ENCODE measurements at places on chromosomes 5 and 9.

DNA sequence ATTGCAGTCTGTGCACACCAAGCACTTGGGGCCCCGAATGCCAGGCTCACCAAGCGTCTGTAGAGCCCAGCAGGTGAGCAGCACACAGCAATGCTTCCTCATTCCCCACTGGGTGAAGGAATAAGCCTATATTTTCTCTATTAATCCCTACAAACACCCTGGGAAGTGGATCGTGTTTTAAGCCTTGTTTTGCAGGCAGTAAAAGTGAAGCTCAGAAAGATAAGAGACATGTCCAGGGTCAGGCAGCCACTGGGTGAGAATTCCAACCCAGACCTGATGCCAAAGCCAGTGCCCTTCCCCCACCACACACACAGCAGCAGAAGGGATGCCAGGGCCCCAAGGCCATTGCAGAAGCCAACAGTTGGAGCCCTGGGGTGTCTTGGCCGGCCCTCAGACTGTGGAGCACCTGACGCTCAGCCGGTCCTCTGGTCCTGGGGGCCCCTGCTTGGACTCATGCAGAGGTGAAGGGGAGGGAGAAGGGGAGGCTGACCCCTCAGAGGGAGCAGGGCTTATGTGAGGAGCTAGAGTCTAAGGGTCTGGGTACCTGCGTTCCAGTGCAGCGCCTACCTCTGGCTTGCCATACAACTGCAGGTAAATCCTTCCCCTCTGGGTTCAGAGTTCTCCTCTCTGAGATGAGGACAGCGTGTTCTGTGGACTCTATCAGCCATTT lies 26.3 kb upstream of the SYNPO start:
- DNase-seq, result no peak

- DNase-seq, result no peak
Measured at GRCh38 chr5:16810208-16810854, 125.8 kb downstream of the MYO10 start.

GRCh38 chr9:98978231-98978681 lies 34.5 kb downstream of the COL15A1 start:
- no peak for DNase-seq

DNA sequence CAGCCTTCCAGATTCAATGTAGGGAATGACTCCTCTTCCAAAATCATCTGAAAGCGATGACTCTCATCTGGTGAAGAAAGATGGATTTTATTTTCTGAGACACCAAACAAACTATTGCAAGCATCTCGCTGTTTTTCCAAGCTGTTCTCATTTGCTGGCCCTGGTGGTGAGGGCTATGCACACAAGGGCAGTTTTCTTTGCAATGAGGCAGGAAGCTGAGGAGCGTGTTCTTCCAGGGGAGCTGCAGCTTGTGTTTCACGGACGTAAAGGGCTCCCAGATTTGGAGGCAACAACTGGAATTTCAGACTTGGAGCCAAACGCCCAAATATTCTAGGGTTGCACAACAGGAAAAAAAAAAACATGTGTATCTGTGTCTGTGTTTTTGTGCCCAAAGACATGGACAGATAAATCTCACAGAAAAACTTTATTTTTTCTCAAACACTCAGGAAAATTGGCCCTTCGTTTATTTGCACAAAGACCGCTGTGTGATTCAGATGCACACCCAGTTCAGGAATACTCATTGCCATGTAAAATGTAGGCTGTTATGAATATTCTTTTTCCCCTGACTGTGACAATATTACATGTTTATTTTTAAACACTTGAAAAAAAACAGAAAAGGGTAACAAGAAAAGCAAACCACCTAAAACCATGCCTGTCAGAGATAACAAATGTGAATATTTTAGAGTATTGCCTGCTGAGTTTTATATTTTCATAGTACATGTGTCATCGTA lies 151.3 kb downstream of the GAS1 start:
- DNase-seq, result no peak

DNA sequence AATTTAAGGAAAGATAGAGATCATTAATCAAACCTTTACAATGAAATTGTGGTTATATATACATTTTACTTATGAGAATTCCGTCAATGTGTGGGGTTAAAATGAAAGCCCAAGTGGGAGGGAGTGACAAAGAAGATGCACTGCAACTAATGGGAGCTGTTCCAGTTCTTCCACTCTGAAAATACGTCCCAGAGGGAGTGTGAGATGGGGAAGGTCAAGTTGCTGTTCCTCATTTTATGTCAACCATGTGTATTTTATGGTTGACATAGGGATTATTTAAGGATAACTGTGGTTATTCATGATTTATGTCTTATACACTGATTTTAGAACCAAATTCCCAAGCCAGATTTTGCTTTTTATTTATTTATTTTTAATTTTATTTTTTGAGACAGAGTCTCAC lies 14.2 kb upstream of the RGS3 start:
- DNase-seq, result no peak

- DNase-seq, result no peak
Measured at GRCh38 chr5:155676967-155677366, 650.0 kb upstream of the SGCD start.

GRCh38 chr5:88878976-88879375 lies 4.0 kb downstream of the MEF2C start:
- no peak for DNase-seq

DNA sequence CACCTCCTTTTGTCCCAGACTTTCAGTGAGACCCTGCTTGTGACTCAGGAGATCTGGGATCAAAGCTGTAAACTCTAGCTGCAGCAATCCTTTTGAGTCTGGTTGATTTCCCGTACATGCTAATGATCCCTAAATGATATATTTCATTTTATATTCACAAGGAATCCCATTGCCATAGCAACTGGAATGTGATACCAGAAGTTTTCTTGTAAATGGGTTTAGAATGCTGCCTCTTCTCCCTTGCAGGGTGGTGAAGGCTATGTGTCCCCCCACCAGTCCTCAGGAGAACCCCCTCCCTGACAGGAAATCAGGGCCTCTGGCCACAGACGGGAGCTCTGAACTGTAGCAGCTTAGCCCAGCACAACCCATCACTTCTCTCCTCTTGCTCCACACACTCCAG lies 215.0 kb downstream of the FSTL4 start:
- DNase-seq, result no peak

- DNase-seq, result no peak
Measured at GRCh38 chr5:164962329-164962961, 1457.0 kb downstream of the MAT2B start.

DNA sequence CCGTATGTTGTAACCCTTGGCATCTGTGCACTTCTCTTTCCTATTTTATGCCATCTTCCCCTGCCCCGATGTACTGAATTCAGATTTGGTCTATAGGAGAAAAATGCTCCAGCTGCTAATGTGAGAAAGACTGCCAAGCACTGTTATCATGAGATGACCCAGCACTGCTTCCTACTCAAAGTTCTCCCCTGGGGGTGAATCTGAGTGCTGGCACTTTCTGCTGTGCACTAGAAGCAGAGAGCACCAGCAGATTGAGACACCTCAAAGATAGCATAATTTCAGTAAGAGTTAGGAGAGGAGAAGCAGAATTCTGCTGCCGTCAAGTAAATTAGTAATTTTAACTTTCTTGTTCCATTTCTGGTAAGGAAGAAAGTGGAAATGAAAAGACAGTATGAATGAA lies 92.8 kb upstream of the ACOT12 start:
- DNase-seq, result no peak
